Inflammatory macrophage treated with lipopolysaccharide for 4 hours (primary cell): ENCODE measurements at places on chromosomes 3 and 15.

DNA sequence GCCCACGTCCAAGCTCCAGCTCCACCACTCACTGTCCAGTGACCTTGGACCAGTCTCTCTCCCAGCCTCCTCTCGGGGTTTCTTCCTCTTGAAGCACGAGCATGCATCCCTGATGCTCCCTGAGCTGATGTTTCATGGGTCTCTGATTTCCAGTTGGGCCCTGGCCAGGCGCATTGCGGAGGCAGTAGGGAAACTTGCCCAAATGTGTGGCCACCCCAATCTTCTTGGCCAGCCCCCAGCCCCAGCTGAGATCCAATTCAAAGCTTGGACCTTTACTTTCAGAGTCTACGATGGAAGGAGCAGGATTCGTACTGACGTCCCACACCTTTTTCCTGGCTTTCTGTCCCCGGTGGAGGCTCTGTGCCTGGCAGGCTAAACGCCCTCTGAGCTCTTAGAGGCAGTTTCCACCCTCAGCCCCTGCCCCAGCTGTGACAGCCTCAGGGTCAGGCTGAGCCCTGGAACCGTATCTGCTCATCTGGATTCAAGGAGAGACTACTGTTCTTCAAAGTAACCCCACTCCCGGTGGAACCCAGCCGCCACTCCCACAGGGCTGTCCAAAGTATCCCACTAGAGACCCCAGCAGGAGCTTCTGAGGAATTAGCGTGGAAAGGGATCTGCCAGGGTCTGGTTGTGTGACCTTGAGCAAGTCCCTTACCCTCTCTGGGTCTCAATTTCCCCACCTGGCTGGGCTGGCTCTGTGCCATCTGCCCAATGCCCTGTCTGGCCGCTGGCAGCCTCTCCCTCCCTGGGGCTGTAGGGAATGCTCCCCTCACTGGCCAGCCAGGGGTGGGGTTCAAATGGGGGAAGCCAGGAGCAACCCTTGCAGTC lies 37.4 kb downstream of the CPN2 start:
- no peak for DNase-seq

DNA sequence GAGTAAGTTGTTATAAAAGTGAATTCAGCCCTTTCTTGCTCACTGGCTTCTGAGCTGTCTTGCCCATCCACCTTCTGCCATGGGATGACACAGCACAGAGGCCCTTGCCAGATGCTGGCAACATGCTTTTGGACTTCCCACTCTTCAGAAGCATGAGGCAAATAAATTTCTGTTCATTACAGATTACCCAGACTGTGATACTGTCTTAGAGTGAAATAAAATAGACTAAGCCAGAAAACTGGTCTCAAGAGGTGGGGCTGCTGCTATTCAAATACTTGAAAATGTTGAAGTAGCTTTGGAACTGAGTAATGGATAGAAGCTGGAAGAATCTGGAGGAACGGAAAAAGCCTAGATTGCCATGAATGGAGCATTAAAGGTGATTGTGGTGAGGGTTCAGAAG lies 170.4 kb downstream of the ZMAT3 start:
- DNase-seq = no peak

DNA sequence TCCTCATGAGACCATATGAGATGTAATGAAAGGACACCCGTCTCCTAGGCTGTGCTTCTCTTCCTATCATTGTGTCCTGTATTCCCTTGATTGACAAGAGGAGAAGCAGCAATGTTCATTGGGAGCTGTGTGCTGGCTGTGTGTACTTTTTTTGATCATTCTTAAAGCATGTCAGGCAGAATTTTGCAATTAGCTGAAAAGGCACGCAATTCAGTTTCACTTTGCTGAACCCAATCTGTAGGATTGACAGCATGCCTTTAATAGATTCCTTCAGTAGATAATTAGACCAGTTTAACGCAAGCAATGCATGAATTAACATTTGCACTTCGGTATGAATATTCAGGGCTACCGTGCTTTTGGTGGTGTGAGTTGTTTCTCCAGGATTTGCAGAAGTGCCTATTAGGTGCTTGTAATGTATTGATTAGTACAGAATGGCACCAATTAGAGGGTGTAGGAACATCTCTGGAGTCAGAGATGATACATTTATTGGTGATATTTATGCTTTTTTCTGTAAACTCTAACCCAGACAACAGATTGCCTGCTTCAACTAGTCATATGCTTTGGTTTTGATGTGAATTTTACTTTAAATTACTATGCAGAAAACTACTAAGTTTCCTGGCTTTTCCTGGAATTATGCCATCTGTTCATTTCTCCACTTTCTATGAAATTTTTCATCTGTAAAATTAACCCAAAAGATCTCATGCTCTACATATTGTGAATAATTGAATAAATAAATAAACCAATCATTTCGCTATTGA lies 114.3 kb downstream of the NSUN3 start:
- DNase-seq = no peak

- no peak for DNase-seq
These were observed 32.7 kb downstream of the UBXN7 start for GRCh38 chr3:196399485-196399945.

GRCh38 chr3:136943436-136943835 lies 14.3 kb upstream of the IL20RB start:
- DNase-seq = no peak

GRCh38 chr15:45449916-45450867 lies 71.8 kb upstream of the GATM start:
- no peak for DNase-seq

DNA sequence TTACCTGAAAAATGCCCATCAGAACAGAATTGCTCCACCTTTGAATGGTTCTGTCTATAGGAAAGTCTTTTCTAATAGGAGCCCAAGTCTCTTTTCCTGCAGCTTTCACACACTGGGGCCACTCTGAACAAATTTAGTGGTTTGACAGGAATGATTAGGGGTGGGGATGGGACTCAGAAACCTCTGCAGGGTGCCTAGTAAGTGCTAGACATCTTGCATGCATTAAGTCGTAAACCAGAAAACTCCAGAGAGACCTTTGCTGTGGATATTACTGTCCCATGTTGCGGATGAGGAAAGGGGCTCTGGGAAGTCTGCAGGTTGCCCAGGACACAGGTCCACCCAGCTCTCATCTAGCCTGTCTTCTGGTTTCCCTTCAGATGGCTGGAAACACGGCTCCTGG lies 189.7 kb downstream of the OPA1 start:
- no peak for DNase-seq
